ENCODE measurements at places on chromosomes 7 and 10.

DNA sequence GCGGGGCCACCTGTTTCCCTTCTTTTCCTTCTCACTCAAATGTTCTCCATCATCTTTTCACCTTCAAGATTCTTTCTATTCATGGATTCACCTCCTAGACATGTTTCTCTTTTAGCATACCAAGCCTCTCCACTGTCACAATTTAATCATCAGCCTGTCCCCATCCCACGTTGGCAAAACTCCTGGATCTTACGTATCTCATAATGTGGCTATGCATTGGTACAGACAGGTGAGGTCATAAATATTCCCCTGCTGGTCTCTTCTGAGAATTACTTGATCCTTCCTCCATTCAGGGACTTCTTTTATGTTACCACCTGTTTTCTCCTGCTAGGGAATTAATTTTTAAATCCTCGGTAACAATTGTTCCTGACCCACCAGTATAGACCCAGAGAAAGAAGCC is 262.6 kb upstream of the NEBL start:
- no peak for DNase-seq

DNA sequence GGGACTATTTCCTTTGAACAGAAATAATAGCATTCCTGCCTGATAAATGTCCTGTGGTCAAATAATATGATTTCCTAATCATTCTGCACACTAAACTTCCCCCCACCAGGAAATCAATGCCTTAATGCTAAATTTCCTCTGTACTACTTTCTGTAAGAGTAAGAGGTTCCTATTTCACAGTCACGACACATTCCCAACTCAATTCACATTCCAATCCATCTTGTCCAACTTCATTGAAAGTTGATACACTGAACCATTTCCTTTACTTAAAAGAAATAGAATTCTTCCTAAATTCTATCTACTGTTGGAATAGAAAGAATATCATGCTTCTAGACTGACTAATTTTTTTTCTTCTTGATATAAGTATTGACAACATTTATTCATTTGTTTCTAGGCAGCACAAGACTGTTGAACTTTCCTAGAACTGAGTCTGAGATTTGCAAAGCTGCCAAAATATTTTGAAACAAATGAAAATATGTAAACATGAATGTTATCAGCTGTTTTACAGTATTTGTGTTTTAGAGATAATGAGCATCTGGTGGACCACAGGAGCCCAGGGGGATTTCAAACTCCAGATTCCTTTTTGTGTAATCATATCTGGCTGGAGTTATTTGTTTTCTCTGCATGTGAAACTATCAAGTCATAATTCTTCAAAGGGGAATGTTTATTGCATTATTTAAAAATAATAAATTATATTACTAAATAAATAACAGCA is 121.5 kb downstream of the TPST1 start:
- DNase-seq, result peak; percentile 86

- DNase-seq, result peak; percentile 11
These were observed 40.8 kb upstream of the CTBP2 start for GRCh38 chr10:125201108-125201524.

DNA sequence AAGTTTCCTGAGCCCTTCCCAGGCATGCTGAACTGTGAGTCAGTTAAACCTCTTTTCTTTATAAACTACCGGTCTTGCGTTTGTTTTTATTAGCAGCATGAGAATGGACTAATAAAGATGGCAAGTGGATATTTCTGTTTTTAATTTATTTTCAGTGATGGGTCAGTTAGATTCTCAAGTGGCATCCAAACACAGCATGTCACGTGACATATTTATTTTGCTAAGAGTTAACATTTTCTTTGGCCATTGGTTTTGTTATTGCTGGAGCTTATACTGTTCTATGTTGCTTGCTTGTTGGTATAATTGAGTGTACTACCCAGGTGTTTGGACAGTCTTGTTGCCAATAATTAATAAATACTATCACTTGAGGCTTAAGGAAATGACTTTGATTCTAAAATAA is 181.7 kb upstream of the MALRD1 start:
- no peak for DNase-seq

DNA sequence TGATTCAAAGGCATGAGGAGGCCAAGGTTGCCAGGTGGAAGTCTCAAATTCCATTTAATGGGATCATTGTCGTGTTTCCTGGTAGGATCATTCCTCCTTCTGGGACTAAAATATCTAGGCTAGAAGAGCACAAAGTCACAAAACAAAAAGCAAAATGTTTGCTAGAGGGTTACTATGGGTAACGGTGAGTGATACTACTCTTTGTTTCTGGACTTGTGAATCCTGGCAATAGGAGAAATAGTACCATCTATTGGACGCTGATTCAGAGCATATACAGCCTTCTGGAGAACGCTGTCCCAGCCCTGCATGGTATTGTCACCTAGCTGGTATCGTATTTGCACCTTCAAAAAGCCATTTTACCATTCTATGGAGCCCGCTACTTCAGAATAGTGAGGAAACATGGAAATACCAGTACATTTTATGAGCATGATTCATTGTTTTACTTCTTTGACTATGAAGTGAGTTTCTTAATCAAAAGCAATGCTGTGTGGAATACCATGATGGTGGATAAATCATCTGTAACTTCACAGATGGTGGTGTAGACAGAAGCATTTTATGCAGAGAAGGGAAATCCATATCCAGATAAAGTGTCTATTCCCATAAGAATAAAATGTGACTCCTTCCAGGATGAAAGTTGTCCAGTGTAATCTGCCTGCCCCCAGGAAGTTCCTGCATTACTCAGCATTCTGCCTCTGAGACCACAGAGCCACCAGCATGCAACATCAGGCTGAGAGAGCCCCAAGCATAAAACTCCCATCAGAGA is 361.0 kb downstream of the ETV1 start:
- DNase-seq, result peak; percentile 64

DNA sequence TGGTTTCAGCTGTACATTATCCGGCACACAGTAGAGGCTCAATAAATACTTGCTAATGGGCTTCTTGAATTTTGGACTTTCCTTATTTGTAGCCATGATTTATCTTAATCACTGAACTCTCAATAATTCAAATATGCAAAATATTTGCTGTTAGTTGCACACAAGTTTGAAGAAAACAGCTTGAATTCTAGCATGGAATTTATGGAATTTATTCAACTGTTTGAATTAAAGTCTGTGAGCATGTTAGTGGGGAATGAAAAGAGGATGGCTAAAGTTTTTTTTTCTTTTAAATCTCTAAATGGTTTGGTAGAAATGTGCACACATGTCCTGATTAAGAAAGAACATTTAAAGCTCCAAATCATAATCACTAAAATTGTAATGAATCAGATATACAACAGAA is 42.5 kb downstream of the SIRT1 start:
- DNase-seq, result no peak

DNA sequence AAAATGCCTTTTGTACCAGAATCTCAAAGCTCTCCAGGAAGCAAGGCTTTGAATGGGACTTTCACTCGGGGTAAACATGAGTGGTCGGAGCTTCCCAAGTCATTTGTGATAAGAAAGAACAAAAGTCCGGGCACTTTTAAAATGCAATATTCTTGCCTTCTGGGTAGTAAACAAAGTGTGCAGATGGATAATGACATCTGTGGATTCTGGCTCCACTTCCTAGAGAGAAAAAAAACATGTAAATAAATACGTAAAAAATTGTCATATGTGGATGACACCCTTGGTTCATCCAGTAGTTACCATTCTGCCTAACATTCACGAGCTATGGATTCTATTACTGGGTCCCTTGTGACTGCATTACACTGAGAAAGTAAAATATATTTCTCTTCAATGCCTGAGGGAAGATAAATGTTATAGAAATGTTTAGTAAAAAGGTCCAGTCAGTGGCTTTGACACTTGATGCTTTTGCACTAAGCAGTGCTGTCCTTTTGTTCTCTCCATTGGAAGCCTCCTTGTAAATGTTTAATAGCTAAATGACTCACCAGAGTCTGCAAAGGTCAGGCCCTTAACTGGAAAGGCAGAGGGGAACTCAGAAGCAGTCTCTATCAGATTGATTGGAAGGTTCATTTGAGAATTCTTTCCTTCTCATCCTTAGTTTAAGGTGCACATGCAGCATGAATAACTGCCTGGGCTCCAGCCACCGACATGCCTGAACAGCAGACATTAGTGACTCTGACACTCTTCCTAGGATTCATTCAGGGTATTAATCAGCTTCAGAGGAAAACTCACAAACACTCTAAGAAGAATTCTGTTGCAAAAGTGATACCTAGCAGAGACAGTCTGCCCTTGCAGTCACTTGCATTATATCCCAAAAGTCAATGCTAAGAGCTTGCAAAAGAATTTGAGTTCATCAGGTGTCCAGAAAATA is 11.7 kb upstream of the EDRF1 start:
- peak; percentile 17 for DNase-seq

- no peak for DNase-seq
These were observed 750.8 kb downstream of the REEP3 start for GRCh38 chr10:64271983-64272382.

DNA sequence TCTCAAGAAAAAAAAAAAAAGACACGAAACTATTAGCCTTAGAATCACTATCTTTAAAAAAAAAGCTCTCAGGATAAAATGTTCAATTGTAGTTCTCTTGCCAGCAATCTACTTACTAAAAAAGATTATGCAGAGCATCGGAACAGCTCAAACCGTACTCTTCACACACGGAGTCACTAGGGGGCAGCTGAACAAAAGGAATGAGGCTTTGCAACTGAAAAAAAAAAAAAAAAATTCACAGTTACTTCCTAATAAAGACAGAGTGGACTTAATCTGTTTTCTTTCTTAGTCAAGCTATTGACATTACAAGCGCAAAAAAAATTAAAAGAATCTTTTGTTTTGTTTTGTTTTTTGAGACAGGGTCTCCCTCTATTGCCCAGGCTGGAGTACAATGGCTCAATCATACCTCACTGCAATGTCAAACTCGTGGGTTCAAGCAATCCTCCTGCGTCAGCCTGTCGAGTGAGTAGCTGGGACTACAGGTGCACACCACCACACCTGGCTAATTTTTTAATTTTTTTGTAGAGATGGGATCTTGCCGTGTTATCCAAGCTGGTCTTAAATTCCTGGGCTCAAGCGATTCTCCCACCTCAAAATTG is 11.5 kb downstream of the PMS2 start:
- peak; percentile 75 for DNase-seq

DNA sequence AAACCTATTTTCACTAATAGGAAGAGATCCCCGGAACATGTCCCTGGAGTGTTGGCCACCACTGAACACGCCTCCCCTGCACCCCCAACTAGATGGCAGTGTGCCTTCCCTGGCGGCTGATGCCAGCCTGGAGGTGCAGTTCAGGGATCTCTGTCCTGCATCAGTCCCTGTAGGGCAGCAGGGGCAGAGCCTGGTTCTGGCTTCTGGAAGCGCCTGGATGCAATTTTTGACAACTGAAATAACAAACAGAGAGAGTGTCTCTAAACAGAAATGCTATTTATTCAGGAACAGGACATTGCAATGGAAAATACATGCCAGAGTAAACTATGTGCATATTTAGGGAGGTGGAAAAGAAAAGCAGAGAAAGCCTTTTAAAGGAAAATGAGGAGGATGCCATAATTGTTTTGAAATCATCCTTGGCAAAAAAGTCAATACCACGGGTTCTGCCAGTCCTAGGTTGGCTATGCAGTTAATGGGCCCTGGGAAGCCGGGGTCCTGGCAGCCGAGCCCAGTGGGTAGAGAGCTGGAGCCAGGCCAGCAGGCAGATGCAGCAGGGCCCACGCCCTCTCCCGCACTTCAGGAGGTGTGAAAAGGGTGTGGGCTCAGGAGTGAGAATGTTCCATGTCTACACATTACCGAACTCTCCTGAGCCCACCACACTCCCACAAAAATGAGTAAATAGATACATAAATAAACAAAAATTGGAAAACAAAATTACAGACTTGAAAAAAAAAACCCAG is 18.5 kb downstream of the ANTXRL start:
- DNase-seq, result no peak

DNA sequence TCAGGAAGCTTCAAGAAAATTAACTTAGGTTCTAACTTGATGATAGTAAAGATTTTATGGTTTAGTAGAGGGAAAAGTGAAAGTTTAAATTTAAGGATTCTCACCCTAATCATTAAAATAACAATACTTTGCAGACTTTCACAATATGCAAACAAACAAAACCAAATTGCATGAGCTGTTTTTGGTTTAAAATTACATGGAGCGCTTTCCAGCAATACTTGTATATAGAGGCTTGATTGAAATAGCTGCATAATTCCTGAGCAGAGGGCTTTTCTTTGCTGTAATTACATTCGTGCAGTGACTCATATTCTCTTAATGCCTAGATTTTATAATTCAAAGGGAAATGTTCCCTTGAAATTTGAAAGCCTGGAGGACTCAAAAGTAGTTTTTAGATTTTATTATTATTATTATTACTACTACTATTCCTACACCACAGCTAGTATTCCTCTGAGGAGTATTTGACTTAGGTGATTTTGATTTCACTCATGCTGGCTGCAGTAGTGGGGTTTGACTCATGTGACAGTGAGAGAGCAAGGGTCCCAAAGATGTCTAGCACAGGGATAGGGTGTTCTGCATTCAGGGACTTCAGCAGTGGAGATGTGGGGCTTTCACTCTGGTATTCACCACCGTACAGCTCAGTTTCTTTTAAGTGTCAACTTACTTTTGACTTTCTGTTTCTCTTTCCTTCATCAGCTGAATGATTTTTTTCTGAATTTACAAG is 138.1 kb downstream of the ADAM22 start:
- no peak for DNase-seq

- no peak for DNase-seq
These were observed 6.9 kb downstream of the ABCB8 start for GRCh38 chr7:151035026-151035717.

DNA sequence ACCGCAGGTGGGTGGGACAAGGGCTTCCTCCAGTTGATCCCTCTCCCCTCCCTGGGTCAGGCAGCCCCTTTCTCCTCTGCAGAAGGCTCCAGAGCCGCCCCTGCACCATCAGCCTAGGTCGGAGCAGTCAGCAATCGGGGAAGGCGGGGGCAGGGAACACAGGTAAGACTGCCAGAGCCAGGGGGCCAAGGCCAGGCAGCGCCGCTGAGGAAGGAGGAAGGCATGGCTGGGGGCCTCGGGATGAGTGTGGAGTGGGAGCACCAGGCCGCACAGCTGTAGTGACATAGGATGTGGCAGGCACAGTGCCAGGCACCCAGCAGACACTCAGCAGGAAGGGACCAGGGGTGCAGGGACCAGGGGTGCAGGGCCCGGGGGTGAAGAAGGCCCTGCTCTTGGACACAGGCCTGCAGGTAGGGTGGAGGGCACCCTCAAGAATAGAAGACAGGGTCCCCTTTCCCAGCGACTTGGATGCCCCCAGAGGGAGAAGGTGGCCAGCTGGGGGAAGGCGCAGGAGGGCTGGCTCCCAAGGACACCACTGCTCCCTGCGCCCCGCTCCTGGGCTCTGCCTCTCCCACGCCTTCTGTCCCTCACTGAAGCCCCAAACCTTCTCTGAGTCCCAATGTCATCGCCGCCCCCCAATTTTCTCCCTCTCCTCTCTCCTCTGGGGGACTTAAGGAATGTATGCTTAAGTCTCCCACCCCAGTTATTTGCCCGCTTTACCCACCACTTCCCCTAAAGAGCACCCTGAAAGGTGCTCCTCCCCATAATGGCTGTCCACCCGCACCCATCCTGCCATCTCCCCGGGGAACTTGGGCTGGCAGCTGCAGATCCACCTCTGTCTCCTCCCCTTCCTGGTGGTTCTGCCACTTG is 38.5 kb downstream of the CAMK2B start:
- no peak for DNase-seq
